H9 (cell line): ENCODE measurements at places on chromosomes 5 and 9.

- no peak overlapping the region for H3K27ac ChIP-seq
- H3K4me3 ChIP-seq = peak overlapping the region; percentile 25
- H3K27me3 ChIP-seq = peaks cover 65% of the 10 kb centered on the region
These were observed 6.1 kb upstream of the DMRT3 start for GRCh38 chr9:970151-970996.

DNA sequence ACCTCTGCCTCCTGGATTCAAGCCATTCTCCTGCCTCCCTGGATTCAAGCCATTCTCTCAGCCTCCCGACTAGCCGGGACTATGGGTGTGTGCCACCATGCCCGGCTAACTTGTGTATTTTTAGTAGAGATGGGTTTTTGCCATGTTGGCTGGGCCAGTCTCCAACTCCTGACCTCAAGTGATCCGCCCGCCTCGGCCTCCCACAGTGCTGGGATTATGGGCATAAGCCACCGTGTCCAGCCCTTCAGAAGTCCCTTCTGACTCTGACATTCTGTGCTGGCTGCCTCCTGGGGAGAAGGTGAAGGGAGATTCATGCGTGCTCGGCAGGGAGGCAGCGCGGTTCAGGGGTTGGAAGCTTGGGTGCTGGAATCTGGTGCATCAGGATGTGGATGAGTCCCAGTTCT, 28.8 kb downstream of the PRRX2 start:
- H3K27me3 ChIP-seq = no peaks in the 10 kb centered on the region
- H3K4me1 ChIP-seq = no peaks in the 10 kb centered on the region
- H3K4me3 ChIP-seq = no peak overlapping the region
- no peak for DNase-seq
- no peaks in the 10 kb centered on the region for H3K36me3 ChIP-seq
- no peak overlapping the region for H3K27ac ChIP-seq

DNA sequence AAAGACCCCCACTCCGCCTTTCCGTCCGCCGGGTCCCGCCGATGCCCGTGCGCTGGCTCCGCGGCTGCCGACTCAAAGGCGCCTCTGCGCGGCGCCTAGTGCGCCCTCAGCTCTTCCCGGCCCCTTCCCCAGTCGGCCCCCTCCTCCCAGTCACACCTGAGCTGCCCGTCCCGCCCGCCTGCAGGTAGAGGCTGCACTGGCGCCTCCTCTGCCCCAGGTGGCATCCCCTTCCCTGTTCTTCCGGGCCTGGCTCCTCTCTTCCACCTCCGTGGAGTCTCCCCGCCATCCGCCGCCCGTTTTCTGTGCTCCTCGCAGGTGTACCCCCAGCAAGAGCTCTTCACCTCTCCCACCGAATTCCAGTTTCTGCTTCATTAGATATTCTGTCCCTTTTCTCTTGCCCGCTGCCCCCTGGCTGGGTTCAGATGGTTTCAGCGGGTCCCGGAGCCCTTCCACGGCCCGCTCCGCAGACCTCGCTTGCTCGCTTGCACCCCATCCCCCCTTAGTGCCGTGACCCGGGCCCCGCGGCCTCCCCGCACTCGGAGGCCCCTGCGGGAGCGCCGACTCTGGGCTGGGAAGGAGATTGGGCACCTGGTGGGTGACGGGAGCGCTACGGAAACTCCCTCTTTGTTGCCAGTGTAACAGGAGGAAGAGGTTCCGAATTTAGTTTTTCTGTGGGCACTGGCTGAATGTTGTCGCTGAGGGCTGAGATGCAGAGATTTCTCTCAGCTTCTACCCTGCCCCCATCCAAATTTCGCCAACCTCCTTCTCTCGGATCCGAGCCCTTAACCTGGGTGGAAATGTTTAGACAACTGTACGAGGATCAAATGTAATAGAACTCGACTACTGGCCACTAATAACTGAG, 809 bp downstream of the SLC44A1 start:
- H3K36me3 ChIP-seq = no peaks in the 10 kb centered on the region
- peak; percentile 90 for DNase-seq
- peaks cover 5% of the 10 kb centered on the region; the same call in 1 of the 2 replicates for H3K4me1 ChIP-seq
- H3K27ac ChIP-seq = no peak overlapping the region
- H3K27me3 ChIP-seq = no peaks in the 10 kb centered on the region

GRCh38 chr5:111214052-111214742, 10.0 kb upstream of the CAMK4 start:
- no peaks in the 10 kb centered on the region for H3K36me3 ChIP-seq
- H3K27ac ChIP-seq = no peak overlapping the region
- H3K4me3 ChIP-seq = no peak overlapping the region
- DNase-seq = no peak
- H3K27me3 ChIP-seq = no peaks in the 10 kb centered on the region

- no peaks in the 10 kb centered on the region for H3K27me3 ChIP-seq
- no peak for DNase-seq
- peaks cover 85% of the 10 kb centered on the region for H3K36me3 ChIP-seq
- H3K4me1 ChIP-seq = no peaks in the 10 kb centered on the region
These were observed 183.5 kb downstream of the CDK5RAP2 start for GRCh38 chr9:120396418-120396817.

DNA sequence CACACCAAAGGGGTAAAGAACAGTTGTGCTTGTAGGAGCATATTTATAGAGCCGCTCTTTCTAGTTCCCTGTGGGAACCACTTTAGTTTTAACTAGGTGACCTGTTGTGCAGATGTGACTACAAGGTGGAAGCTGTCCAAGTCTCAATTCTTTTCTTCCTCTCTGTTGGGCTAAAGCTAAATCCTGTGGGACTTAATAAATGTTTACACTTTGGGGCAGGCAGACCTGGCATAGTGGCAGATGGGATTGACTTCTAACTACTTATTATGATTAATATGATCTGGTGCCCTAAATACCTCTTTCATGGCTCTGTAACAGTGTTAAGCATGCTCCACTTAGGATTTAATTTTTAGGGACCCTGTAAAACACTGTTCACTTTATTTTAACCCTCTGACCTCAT, 265.3 kb downstream of the KCTD16 start:
- no peaks in the 10 kb centered on the region for H3K4me1 ChIP-seq
- no peak overlapping the region for H3K4me3 ChIP-seq
- no peak for DNase-seq
- H3K27ac ChIP-seq = no peak overlapping the region
- H3K36me3 ChIP-seq = no peaks in the 10 kb centered on the region
- H3K27me3 ChIP-seq = no peaks in the 10 kb centered on the region

DNA sequence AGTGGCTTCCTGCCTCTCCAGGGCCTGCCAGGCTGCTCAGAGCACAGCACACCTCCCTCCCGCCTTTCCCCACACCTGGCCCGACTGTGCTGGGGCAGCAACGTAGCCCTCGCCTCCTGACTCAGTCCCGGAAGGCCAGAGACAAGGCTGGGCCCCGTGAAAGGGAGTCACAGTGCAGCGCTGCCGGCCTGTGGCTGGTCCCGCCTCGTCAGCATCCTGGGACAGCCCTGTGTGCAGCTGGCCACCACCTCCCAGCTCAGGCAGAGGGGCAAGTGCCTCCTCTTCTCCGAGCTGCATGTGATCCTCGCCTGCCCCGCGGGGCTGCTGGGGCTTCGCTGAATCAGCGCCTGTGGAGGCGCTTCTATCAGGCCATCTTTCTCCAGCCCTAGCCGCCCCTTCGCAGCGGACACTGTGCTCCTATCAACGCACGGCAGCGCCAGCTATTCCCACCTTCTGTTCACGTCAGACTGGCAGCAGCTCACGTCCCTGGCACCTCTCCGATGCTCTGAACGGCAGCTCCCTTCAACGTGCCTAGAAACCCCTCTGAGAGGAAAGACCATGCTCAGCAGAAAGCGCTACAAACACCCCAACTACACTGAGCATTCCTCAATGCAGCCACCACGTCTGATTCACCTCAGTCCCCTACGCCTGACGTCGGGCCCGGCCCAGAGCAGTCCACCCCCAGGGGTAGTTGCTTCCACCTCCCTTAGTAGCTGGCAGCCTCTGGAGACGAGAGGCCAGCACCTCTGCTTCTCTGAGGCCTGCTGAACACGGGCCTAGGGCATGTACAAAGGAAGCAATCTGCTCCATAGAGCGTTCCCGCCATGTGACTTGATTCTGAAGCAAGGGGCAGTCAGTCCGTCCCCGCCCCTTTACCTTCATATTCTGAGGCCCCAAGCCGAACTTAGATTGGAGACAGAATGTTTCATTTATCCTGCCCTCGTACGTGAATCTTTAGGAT, 78.8 kb downstream of the GPR21 start:
- H3K27ac ChIP-seq = no peak overlapping the region
- peak; percentile 73 for DNase-seq
- no peak overlapping the region for H3K4me3 ChIP-seq
- no peaks in the 10 kb centered on the region for H3K4me1 ChIP-seq
- no peaks in the 10 kb centered on the region for H3K27me3 ChIP-seq

DNA sequence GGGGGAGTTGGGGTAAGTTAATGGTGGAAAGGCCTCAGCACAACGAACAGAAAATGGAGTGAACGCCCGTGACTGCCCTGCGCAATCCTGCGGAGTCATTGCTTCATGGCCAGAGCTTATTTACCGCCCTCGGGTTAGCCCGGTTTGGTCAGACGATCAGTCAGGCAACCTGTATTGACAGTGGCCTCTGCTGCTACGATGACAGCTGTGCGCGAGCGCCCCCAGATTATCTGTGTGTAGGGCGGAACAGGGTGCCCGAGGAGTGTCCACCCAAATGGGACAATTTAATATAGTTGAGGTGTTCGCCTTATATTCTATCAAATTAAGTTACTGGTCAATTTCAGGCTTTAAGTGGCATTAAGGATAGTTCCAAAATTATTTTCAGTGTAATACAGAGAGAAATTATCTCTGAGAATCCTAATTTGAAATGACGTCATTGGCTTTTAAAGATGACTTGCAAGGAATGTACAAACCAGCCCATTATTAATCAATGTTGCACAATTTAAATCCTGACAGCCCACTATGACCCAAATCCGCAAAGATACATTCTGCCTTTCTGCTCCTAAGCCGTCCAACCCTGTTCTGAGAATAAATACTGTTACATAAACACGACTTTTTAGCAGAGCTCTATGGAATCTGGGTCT, 879 bp upstream of the UBQLN1 start:
- no peaks in the 10 kb centered on the region for H3K4me1 ChIP-seq
- peak; percentile 55 for DNase-seq
- no peak overlapping the region for H3K27ac ChIP-seq

GRCh38 chr9:114371973-114372917, 15.5 kb downstream of the AKNA start:
- no peak for DNase-seq
- H3K4me3 ChIP-seq = no peak overlapping the region
- no peak overlapping the region for H3K27ac ChIP-seq
- H3K4me1 ChIP-seq = peaks cover 13% of the 10 kb centered on the region

GRCh38 chr9:75687359-75687953, 203.0 kb upstream of the PCSK5 start:
- no peak for DNase-seq
- H3K27ac ChIP-seq = no peak overlapping the region
- H3K4me3 ChIP-seq = no peak overlapping the region
- no peaks in the 10 kb centered on the region for H3K27me3 ChIP-seq

DNA sequence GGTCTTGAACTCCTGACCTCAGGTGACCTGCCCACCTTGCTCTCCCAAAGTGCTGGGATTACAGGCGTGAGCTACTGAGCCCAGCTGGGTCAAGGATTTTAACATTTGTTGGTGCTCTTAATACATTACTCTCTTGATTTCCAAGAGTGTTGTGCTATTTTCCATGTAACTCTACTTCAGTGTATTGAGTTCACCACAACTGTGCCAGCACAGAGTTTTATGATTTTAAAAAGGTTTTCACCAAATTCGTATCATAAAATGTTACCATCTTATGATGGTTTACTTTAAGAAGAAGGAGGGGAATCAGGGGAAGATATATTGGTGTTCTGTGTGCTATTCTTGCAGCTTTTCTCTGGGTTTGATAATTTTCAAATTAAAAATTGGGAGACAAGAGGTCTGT, 6.6 kb upstream of the ADGRD2 start:
- no peaks in the 10 kb centered on the region for H3K4me1 ChIP-seq
- no peak overlapping the region for H3K4me3 ChIP-seq
- no peaks in the 10 kb centered on the region for H3K27me3 ChIP-seq
- DNase-seq = no peak
- H3K36me3 ChIP-seq = no peaks in the 10 kb centered on the region

DNA sequence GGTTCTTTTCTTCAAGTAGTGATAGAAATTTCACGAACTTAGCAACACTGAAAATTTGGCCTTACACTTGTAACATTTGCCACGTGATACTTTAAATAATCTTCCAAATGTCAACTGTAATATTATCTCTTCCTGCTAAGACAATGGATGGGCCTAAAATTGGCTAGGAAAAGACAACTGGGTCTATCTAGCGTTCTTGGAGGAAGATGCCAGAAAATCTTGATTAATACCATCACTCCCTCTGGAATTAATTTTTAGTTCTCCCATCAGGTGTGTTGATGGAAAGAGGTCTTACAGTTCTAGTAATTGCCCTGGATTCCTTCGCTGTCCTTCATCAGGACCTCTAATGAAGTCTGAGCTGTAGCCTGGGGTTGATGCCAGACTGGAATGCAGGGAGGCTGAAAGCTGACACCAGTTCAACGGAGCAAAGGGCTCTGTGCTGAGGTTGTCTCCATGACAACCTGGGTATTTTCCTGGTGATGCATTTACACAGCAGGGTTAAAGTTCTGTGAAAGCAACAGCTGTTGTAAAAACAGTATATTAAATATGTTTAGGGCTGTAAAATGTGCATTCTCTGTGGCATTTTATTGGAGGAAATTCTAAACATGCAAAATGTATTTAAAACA, 92.3 kb downstream of the GAS1 start:
- no peak overlapping the region for H3K4me3 ChIP-seq
- H3K27me3 ChIP-seq = no peaks in the 10 kb centered on the region
- H3K4me1 ChIP-seq = no peaks in the 10 kb centered on the region; the same call in 1 of the 2 replicates

DNA sequence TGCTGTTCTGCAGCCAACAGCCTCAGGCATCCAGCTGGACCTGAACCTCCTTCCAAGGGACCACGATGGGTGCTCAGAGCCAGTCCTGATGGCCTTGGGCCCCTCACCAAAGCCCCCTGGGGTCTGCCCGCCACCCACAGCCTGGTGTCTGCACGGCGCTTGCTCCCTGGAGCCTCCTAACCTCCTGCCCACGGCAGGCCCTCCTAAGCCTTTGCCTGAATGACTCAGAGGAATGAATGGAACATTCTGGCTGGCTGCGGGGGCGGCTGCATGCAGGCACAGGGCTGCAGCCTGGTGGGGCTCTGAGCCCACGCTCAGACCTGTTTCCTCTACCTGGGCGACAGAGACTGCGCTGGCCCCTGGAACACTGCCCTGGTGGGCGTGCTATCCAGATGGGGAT, 6.9 kb downstream of the SOHLH1 start:
- no peaks in the 10 kb centered on the region for H3K36me3 ChIP-seq
- no peaks in the 10 kb centered on the region for H3K4me1 ChIP-seq
- H3K27me3 ChIP-seq = no peaks in the 10 kb centered on the region

DNA sequence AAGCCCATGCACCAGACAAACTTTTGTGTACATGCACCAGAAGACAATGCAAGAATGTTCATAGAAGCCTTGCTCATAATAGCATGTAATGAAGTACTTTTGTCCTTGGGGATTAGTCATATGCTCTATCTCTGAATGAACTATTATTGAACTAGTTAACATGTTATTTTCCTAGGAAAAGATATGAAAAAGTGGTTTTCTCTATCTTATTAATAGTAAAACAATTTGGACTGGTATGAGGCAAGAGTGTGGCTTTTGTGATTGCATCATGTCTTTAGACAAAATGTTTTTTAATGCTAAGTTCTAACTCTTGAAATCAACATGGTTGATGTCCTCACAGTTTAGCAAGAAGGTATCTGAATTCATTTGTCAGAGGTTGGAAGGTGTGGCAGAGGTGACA, 55.7 kb upstream of the SPDL1 start:
- no peak for DNase-seq
- peaks cover 3% of the 10 kb centered on the region; the same call in 1 of the 2 replicates for H3K4me1 ChIP-seq
- no peaks in the 10 kb centered on the region for H3K36me3 ChIP-seq
- no peak overlapping the region for H3K4me3 ChIP-seq
- H3K27me3 ChIP-seq = no peaks in the 10 kb centered on the region
